ENCODE measurements at places on chromosomes 6 and 20.

- no peak for DNase-seq
These were observed 94.3 kb downstream of the CDC5L start for GRCh38 chr6:44481760-44482159.

DNA sequence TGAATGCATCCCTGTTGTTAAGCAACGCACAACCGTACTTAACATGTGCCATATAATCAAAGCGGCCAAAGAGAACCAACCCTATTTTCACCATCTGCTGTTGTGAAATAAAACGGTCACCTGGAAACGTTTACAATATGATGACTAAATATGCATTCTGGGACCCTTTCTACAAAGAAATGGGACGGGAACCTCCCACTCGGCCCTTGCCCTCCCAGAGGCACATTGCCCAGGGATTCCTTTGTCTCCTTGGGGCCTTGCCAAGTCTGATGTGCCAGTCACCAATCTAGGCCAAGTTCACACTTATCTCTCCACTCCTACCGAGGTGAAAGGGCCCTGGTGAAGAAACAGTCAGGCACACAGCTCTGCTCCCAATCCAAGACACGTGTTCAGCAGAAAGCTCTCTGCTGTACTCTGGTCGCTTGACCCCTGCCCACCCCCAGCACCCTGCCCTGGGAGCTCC is 427.4 kb upstream of the JARID2 start:
- DNase-seq = no peak

DNA sequence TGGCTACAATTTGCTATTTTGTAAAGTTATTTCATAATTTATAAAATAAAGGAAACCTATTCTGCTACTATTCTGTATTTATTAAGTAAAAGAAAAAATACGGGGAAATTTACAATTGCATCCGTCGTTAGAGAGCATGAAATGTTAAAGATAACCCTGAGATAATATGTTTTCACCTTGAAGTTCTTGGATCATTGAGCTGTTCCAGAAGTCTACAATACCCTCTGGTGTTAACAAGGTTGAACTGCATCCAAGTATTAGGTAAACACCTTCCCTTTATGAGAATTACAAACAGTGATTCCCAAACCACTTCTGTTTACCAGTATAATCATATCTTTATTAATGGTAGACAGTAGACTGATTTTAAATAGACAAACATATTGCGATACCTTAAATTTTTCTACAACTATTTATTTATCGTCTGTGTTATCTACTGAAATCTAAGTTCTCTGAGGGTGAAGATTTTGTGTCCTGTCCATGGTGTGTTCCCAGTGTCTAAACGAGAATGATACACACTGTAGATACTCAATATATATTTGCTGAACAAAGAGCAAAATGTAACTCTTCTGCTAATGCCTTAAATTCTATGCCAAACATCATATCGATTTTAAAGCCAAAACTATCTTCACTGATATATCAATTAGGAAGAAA is 28.2 kb downstream of the TBC1D32 start:
- no peak for DNase-seq

DNA sequence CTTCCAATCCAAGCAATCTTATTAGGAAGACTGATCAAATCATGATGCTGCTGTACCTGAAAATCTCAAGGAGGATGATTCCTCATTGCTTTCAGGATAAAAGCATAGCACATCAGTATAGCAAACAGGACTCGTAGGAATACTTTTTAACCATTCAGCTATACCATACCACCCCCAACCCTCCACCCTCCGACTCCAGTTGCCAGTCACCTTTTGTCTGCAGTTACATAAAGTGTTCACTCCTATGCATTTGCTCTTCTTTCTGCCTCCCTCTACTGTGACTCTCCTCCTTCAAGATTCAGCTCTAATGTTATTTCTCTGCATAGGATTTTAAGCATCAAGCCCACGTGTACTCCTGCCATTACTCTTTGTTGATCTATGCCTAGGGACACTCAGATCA is 124.7 kb upstream of the KCNQ5 start:
- no peak for DNase-seq

DNA sequence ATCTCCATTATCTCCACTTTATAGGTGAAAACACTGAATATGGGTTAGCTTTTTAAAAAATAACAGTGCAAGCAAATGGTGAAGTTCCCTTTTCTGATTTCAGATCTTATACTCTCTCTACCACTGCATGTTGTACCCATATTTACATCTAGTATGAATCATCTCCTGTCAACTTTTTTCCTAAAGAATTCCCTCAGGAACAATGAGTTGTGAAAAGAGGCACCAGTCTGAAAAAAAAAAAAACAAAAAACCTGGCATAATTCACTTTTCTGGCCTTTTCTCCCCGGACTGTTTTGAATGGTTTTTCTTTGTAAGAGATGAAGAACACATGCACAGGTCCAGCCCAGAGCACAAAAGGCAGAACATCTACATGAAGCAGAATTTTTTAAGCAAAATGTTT is 596.0 kb downstream of the COL12A1 start:
- DNase-seq = no peak
